ENCODE measurements at places on chromosomes 1 and 21.

DNA sequence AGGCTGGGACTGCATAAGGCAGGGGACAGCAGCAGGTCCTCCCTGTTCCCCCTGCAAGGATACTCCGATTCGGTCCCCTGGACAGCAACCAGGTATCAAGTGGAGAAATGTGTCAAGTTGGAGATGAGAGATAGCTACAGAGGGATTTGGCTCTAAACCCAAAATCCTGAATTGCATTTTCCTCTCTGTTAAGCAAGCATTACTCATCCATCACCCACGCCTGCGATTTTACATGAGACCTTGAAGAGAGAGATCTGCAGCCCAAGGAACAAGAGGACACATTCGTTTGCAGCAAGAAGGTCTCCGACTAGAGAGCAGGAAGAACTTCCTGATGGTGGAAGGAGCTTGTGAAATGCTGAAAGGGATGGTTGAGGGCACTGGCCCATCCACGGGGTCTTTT is 21.9 kb downstream of the SYT2 start:
- no peak for DNase-seq

DNA sequence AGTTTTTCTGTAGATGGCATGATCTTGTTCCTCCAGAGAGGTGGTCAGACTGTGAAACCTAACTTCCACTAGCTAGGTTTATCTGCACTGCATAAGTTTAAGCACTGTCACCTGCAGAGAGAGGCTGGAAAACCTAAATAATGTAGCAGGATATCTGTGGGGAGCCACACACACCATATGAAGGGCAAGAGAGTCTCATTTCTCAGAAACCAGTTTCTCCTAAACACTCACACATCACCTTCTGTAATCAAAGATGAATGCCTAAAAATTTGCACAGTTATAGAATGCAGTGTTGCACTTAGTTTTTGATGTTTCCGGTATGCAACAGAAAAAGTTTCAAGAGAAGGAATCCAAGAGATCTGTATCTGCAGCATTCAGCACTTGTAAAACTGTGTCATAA is 654.6 kb downstream of the ADGRL2 start:
- DNase-seq, result no peak

DNA sequence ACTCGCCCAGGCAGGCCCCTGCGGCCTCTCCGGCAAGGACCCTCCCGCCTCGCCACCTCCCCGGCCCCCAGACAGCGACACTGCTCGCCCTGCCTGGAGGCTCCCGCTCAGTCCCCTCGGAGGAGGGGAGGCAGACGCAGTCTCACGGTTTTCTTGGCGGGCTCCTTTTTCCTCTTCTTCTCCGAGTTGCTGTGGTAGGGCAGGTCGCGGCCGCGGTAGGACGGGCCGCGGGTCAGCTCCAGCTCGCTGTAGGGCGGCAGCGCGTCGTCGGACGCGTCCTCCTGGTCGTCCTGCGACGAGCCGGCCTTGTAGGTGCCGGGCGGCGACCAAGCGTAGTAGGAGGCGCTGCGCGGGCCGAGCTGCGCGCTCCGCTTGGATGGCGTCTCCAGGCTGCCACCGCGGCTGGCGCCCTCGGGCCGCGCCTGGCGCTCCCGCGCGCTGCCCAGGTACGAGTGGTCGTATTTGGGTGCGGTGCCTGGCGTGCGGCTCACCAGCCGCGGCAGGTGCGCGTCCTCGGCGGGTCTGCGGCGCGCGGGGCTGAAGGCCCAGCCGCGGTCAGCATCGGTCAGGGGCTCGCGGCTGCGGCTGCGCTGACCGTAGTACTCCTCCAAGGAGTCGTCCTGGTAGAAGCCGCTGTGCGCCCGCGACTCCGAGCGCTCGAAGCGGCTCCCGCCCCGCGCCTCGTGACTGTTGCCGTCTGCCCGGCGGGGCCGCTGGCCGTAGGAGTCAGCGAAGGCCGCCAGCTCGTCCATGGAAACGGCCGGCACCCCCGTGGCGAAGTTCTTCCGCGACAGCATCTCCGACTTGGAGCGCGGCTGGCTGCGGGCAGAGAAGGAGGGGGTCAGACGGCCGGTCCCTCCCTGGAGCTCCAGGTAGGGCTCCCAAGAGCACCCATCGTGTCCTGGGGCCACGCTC is 44.8 kb upstream of the TADA1 start:
- peak; percentile 29 for DNase-seq

DNA sequence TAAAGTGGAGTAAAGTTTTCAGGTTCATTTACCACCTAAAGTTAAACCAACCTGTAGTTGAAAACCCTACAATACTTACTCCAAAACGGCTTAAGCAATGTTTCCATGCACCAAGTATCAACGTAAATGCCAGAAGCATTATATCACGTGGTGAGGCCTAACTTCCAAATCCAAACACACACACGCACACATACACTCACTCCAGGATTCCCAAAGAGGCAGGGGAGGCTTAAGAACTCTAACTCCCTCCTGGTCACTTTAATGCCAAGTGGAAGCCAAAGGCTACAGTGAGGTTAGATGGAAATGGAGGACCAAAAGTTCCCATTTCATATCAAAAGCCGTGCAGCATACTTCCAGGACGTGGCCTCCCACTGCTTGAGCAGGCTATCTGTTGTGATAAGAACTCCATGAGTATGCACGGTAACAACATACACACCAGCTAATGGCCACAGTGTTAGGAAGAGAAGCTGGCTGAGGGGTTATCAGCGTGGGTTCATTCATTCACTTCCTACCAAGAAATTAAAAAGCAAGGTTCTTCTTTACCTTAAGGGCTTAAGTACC is 224.1 kb downstream of the SLC45A1 start:
- no peak for DNase-seq

DNA sequence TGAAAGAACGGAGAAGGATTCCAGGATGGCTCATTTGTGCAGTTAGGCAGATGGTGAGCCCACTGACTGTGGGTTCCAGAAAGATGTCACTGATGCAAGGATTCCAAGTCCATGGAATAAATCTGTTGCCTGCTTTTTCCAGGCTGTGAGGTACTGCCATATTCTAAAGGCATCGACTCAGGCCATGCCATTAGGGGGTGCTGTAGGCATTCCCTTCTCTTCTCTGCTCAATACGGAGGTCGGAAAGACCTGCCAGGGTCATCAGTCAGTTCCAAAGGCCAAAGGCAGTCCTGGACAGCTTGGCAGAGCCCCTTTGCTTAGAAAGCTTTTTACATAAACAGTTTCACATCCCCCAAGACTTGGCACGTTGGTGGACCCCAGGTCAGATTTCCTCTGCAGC is 31.7 kb upstream of the TMEM125 start:
- peak; percentile 83 for DNase-seq

- no peak for DNase-seq
Measured at GRCh38 chr1:106439475-106439874, 617.0 kb upstream of the PRMT6 start.

DNA sequence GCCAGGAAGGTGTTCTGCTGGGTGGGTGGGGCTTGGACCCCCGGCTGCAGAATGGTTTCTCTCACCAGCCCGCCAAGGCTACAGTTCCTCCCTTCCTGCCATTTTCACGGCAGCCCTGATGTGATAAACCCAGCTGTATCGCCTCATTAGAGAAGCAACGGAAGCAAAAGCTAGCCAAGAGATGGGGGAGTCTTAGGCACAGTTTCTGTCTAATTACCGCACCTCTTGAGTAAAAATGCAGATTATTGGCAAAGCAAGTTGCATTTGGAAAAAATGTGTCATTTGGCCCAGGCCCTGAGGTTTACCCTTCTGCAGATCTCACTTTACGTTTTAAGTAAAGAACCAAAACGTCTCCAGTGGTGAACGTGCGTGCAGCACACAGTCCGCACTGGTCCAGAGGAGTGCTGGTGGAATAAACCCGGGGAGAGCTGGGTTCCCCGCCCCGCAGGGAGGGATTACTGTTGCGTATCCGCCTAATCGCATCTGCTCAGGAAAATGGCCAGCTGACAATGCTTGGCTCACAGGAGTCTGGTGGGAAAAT is 109.9 kb downstream of the GALNT2 start:
- DNase-seq, result peak; percentile 95

DNA sequence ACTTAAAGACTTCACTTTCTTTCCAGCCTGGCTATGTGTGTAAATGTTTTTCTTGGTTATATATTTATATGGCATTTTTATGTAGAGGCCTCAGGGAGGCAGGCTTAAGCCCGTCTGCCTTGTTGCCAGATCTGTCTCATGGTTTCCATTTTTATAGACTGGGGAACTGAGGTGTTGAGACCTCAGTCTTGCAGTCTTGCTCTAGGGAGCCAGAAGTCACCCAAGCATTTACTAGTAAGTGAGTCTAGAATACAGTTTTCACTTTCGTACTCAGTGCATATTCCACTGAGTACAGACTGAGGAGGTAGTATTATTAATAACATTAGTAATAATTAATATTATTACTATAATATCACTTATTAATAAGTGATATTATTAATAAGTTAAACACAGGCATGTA is 161.4 kb downstream of the UCK2 start:
- no peak for DNase-seq

GRCh38 chr1:225653463-225654276 is 747 bp upstream of the ENAH start:
- DNase-seq, result no peak

GRCh38 chr1:46342677-46343350 is 2.2 kb downstream of the NSUN4 start:
- DNase-seq, result no peak

GRCh38 chr1:5410652-5411051 is 581.6 kb downstream of the NPHP4 start:
- DNase-seq, result no peak

DNA sequence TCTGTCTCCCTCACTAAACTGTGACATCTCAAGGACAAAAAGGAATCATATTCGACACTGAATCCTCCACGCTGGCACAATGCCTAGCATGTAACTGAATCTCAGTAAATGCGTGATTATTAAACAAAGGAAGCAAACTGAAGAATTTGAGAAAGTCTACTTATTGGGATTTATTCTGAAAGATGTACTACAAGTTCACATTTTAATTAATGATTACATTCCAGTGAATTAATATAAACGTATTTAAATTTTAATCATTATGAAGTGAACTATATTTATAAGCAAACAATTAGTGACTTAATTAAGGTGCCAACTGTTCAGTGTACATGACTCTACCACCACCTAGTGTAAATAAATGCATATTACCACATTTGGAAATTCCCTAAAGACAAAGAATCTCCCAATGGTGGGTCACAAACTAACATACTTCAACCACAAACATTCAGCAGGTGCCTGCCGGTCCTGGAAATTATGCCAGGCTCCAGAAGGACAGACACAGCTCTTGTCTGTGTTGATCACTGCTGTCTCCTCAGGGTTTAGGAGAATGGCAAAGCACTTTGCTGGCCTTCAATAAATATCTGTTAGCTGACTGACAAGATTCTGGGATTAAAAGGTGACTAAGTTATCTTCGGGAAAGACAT is 56.3 kb downstream of the SMYD3 start:
- DNase-seq, result no peak

GRCh38 chr21:31135531-31136184 is 97.4 kb upstream of the KRTAP19-8 start:
- DNase-seq, result no peak

GRCh38 chr1:14263671-14264070 is 334.8 kb upstream of the KAZN start:
- DNase-seq, result peak; percentile 56

- no peak for DNase-seq
Measured at GRCh38 chr1:224042557-224043118, 71.3 kb upstream of the FBXO28 start.

GRCh38 chr1:4652631-4653327 is 1.6 kb upstream of the AJAP1 start:
- peak; percentile 63 for DNase-seq

GRCh38 chr1:25876693-25877077 is 1.2 kb upstream of the PAQR7 start:
- no peak for DNase-seq

- DNase-seq, result peak; percentile 76
Measured at GRCh38 chr1:200029035-200029821, 1.7 kb downstream of the NR5A2 start.

DNA sequence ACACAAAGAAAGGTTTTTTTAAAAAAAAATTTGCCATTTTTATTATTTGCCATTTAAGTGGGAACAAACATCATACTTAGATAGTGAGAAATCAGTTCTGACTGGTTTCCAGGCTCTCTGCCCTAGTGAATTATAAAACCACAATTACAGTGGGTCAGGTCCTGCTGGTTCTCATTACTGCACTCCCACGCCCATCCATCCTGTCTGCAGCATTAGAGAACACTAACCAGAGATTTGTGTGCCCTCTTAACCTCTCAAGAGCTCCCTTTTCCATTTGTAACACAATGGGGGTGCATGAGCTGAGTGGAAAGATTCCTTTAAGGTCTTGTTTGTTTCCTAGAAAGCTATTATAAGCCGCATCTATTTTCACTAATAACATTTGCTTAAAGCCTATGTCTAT is 489.3 kb downstream of the AMY1C start:
- DNase-seq, result no peak

GRCh38 chr1:110596312-110596711 is 9.8 kb downstream of the KCNA2 start:
- no peak for DNase-seq

GRCh38 chr1:64403331-64403730 is 66.6 kb upstream of the CACHD1 start:
- DNase-seq, result no peak

DNA sequence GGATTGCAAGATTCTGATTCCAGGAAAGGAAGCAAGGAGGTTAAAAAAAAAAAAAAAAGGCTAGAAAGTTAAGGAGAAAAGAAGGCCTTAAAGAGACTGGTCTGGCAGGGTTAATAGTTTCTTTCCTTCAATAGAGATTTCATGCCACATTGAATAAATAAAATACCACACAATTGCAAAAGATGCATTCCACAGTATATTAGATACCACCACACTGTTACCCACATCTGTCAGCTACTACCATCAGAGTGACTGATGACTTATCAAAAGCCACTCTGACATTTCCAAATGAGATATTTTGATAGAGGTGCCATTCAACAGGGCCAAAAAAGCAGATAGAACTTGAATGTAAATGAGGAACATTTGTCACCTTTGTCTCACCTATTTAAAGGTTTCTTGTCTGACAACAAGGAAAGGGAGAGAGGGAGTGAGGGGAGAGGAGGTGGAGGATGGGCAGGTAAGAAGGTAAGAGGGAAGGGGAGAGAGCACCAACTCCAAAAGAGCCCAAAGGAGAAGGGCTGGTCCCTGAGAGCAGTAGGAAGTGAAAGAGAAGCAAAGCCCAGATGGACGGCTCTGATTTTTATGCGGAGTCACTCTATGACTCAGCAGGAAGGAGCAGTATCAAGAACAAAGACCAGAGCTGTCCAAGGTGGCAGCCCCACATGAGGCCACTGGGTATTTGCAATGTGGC is 38.3 kb downstream of the LRRN2 start:
- DNase-seq, result no peak

GRCh38 chr21:34836103-34836932 is 167.5 kb downstream of the CLIC6 start:
- DNase-seq, result no peak

DNA sequence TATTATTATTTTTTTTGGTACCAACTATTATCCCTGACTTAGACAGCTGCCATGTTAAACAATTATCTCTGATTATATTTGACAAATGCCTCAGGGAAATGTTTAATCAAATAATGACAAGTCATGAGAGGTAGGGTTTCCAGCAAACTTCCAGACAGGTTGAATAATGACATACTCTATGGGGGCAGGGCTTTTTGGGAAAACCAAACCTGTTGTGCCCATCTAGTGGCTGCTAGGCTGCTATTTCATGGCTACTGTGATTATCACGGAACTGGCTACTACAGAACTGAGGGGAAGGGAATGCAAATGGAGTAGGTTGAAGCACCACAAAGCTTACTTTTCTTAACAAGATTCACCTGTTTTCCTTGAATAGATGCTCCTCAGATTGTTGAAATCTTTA is 77.6 kb downstream of the DUSP10 start:
- DNase-seq, result no peak
